ENCODE measurements at places on chromosomes 5 and 9.

DNA sequence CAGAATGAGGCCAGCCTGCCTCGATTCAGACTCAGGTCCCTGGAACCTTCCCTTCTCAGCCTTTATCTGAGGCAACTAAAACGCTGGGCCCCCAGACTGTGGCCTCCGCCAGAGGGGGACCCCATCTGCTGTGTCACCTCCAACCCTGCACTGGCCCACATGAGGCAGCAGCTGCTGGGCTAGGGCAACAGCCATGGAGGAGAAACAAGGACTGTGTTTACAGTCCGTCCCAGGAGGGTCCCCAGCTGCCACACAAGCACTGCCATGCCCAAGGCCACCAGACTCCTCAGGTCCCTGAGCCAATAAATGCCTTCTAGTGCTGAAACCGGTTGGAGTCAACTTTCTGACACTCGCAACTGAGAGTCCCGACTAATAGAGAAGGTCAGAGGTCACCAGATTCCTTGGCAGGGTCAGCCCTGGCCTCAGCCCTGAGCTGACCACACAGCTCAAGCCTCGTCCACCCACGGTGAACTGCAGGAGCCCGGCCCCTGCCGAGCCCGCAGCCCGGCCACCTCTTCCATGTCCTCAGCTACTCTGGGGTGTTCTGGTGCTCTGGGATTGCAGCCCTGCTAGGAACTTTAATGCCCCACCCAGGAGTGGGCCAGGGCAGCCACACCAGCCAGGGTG is 77.0 kb downstream of the ZNF354C start:
- DNase-seq: no peak

DNA sequence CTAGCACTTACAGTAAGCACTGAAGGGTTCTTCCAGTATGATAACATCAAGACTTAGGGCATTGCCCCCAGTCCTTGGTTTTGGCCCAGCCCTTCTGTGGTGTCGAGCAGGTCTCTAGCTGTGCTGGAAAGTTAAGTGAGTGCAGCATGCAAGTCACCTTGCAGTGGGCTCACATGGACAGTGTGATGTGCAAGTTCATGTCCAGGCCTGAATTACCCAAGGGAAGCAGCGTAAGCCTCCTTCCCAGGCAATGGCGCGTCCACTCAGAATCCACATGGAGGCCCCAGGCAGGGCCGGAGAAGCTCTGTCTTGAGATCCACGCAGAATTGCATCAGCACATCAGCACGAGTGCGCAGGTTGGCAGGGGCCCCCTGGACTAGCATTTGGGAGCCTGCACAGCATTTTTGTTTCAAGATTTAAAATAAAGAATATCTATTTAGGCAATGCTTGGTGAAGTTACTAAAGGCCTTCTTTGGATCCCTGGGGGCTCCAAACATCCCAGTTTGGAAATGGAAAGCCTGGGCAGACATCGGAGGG is 108.4 kb upstream of the ALDH1B1 start:
- no peak for DNase-seq

DNA sequence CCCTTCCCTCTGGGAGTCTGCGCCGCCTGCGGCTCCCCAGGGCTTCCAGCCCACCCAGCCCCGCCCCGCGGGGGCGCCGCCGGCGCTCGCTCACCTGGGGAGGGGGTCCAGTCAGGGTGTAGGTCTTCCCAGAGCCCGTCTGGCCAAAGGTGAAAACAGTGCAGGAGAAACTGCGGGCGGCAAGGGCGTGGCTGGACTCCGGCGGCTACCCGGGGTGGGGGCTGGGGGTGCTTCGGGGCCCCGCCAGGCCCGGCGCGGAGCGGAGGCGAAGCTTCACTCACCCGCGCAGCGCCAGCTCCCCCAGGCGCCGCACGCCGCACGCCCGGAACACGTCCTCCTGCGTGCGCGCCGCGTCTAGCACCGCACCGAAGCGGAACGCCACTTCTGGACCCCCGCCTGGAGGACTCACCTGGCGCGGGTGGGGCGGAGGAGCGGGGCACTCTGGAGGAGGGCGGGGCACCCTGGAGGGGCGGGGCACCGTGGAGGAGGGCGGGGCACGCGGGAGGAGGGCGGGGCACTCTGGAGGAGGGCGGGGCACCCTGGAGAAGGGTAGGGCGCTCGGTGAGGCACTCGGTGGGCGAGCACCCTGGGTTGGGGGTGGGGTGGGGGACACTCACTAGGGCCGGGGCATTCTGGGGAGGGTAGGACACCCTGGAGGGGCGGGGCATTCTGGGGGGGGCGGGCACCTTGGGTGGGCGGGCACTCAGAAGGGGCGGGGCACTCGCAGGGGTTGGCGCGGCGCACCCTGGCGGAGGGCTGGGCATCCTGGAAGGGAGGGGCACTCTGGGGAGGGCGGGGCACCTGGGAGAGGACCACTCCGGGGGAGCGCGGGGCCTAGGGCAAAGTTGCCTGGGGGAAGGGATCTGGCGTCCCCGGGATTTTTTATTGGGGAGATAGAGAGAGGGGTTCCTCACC is 814 bp downstream of the KIF12 start:
- no peak for DNase-seq

GRCh38 chr5:109003928-109004327 is 256.2 kb downstream of the FER start:
- no peak for DNase-seq

DNA sequence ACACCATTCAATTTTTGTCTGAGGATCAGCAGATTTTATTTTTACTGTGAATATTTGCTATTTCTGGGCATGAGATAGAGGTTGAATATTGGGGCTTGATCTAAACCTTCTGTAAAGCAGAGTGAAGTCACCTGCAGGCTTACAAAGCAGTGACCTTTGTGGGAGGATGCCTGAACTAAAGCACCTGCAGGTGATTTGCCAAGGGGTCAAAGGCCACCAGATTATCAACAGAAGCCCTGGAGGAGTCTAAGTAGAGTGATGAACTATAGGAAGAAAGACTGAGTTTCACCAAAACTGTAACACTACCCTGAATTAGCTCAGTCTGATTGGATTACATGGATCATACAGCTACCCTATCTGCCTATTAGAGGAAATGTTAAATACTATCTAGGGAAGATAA is 144.3 kb upstream of the PRLR start:
- no peak for DNase-seq

- no peak for DNase-seq
These were observed 131.5 kb upstream of the PANK3 start for GRCh38 chr5:168710706-168711105.

DNA sequence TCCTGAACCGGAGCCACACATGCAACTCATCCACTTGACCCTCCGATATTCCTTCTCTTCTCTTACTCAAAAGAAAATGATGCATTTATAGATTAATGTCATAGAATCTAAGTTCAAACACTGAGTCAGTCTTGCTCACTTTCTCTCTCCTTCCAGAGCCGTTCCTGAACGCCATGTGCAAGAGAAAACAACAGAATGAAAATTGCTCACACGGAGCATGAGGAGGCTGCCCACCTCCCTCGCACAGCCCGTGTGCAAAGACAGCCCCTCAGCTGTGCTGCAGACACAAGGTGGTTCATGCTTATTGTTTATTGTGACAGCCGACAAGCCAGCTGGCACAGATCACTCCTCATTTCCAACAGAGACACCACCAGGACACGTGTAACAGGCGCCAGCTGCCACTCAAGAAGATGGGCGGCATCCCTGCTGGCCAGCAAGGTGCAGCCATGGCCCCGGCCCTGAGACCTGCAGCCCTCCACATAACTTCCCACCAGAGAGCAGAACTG is 290.8 kb downstream of the GLIS3 start:
- no peak for DNase-seq

DNA sequence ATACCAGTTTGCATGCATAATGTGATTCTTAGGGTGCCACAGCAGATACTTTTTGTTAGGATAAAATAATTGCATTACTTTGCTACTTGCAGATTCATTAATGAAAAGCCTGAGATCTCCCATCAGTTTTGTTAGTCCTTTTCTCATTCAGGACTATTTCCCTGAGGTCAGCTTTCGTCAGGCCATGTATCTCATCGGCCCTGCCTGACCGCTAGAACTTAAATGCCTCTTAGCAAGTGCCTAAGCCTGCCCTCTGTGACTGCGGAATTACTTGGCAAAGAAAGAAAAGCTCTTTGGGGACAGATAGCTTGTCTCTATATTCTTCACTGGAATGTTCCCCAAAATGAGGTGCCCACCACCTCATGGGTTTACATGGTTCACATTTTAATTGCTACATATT is 147.8 kb downstream of the KCTD16 start:
- no peak for DNase-seq

GRCh38 chr9:121185774-121186403 is 15.8 kb downstream of the RAB14 start:
- DNase-seq: no peak

DNA sequence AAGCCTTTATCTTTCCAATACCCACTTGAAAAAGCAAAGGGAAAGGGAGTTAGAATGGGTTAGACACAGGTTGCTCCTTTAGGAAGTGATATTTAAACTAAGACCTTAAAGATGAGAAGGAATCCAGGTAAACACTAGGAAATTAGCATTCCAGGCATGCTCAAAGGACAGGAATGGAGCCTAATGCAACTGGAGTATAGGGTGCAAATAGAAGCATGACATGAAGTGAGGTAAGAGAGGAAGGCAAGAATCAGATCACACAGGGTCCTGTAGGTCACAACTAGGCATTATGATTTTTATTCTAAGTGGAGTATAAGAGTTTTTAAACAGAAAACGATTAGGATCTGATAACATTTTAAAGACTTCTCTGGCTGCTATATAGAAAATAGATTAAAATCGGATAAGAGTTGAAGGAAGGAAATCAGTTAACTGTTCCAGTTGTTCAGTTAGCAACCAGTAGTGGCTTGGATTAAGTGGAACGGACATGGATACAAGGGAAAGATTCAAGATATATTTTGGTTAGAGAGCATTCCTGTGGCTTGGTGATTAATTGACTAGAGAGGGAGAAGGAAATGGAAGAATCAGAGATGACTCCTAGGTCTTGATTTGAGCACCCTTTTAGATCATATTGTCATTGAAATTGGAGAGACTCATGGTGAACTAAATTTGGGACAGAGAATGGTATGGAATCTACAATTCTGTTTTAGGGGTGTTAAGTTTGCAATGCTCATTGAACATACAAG is 95.9 kb downstream of the FBXO4 start:
- no peak for DNase-seq

GRCh38 chr5:90909101-90909503 is 350.5 kb downstream of the ADGRV1 start:
- DNase-seq: no peak

DNA sequence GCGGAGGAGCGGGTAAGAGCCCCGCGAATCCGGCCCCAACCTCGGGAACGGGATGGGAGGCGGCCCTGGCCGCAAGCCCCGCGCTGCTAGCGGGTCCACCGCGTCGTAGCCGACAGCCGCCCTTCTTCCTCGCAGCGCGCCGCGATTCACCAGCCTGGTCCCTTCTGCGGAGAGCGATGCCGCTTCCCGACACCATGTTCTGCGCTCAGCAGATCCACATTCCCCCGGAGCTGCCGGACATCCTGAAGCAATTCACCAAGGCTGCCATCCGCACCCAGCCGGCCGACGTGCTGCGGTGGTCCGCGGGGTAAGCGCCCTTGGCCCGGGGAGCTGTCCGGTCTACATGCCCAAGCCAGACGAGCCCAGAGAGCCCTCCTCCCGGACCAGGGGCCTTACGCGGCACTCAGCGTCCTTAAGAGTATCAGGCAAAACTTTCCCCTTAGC is 335 bp downstream of the ROPN1L start:
- DNase-seq: no peak

DNA sequence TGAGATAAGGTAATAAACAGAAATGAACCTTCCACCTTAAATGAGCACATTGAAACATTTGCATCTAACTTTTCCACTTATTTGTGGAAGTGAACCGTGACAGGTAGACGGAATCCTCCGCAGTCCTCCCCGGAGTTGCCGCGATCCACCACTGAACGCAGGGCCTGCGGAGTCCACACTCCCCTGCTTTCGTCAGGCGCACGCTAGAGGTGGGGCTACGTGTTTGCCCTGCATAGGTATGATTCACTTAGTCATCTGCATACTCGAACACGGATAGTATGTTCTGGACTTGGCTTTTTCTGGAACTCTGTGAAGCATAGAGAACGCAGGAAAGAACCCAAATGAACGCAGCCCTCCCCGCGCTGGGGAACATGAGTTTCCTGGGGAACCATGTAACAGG is 272.8 kb upstream of the IRX4 start:
- no peak for DNase-seq

DNA sequence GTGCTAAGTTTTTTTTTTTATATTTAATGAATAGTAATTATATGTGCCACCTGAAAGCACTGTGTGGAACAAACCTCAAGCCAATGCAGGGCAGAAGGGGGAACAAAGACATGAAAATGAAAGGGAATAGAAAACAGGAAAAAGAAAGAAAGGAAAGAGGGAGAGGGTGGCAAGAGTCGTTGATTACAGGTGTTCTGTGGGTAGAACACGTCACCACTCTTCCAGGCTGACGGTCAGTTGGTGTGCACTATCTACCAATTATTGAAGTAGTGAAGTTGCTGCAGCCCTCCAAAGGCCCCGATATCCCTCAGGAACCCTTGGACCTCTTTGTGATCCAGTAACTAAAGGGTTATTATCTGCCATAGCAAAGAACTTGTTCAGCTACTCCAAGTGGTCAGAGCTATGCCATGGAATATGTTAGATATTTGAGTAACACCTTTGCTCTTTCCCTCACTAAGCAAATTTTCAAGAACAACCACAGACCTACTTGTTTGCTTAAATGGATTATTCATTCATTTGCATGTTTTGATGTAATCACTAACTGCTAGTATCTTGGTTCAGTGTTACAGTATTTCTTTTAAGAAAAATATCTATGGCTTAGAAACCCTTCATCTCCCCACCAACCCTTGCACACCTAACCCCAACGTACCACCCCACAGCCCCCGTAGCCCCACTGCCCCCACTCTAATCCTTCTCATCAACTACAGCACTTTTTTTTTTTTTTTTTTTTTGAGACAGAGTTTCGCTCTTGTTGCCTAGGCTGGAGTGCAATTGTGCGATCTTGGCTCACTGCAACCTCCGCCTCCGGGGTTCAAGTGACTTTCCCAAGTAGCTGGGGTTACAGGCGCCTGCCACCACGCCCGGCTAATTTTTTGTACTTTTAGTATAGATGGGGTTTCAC is 31.3 kb downstream of the FYB1 start:
- DNase-seq: no peak

DNA sequence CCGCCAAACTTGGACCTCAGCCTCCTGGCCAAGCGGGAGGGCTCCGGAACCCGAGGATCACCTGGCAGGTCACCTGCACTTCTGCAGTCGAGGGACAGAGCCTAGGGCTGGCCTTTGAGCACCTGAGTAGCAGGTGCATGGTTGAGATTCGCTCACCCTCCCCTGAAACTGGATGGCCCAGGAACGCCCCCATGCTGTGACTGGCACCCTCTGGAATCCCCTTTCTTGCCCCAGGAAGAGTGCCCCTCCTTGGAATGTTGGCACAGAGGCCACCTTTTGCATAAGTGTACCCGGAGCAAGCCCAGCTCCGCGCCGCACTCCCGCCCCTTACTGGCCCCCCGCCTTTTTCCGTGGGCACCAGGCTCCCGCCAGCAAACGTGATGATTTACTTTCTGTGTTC is 112.5 kb upstream of the IER5L start:
- DNase-seq: no peak

GRCh38 chr9:138007566-138007917 is 130.0 kb downstream of the CACNA1B start:
- DNase-seq: no peak

GRCh38 chr5:132673488-132673887 is 301 bp upstream of the IL4 start:
- no peak for DNase-seq

GRCh38 chr9:113650207-113651131 is 186.9 kb downstream of the RGS3 start:
- no peak for DNase-seq
